CD4-positive, CD25-positive, alpha-beta regulatory T cell (primary cell): ENCODE measurements at places on chromosomes 4 and X.

DNA sequence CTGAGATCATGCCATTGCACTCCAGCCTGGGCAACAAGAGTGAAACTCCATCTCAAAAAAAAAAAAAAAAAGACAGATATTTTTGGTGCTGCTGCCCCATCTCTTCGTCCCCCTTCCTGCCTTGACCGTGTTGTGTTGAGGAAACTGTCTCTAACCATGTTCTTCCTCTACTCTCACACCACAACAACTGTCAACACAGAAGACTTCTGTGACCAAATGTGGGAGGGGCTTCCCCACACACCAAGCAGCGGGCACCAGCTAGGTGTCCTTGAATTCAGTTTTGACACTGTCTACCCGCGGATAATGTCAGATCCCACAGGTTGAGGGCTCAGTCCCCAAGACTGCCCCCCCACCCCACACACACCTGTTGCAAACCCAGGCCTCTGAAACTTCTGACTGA lies 104.7 kb upstream of the BCOR start:
- DNase-seq = no peak

- DNase-seq = no peak
These were observed 130.8 kb downstream of the ZAR1 start for GRCh38 chr4:48620831-48621230.

GRCh38 chr4:93444860-93445259 lies 383.7 kb upstream of the ATOH1 start:
- DNase-seq = no peak

GRCh38 chr4:44056721-44057151 lies 391.9 kb downstream of the KCTD8 start:
- DNase-seq = no peak

- no peak for DNase-seq
These were observed 209.1 kb upstream of the SLC7A11 start for GRCh38 chr4:138451276-138451663.

DNA sequence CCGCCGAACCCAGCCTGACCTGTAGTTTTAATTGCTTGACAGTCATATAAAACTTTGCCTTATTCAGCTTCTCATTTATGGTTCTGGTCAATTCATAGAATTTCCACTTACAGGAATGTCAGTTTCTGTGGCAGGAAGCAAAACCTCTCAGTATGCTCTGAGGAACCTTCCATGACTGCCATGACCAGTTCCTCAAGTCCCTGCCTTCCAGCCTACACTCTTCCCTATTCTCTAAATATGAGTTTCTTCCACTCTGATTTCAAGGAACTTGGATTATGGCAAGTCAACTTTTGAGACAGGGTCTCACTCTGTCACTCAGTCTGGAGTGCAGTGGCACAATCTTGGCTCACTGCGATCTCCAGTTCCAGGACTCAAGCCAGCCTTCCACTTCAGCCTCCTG lies 26.0 kb upstream of the NSUN7 start:
- DNase-seq = no peak

DNA sequence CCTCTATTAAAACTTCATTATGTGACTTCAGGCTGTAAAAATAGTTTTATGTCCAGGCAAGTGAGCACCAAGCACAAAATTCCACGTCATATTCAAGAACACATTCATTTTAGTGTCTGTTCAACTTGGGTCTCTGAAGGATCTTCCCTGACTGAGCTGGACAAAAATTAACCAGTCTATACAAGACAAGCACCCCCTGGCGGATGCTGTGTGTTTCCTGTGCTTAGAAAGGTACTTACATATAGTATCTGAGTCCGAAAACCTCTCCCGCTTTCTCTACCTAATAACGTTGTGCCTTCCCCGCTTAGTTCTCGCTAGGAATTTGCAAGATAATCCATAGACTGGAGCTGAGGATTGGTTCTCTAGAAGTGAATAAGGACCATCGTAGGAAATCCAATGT lies 2214.5 kb upstream of the TENM3 start:
- no peak for DNase-seq
